Activated naive CD8-positive, alpha-beta T cell treated with anti-CD3 and anti-CD28 coated beads, Interleukin-2, amount 10 ng/mL, durations not matched to agents 7 days and 5 days (primary cell): ENCODE measurements at places on chromosomes 13 and 19. TPM values are rescaled to one million over a fixed set of nuclear protein-coding genes. Genes with fewer than 3 reads are reported as not detected.

LHFPL6 gene
- total RNA-seq = not detected

NLRP5 gene
- total RNA-seq = not detected

LILRA6 gene
- 0.60 TPM for total RNA-seq

ADM5 gene
- 4.3 TPM for total RNA-seq

- peaks cover 3% of the 10 kb centered on the region for H3K4me1 ChIP-seq
- H3K36me3 ChIP-seq = no peaks in the 10 kb centered on the region
- H3K4me3 ChIP-seq = peak overlapping the region; percentile 46
- no peaks in the 10 kb centered on the region for H3K27me3 ChIP-seq
These were observed 103.1 kb upstream of the RNF113B start for GRCh38 chr13:98280176-98280510.

- H3K4me1 ChIP-seq = peaks cover 42% of the 10 kb centered on the region
- H3K27me3 ChIP-seq = no peaks in the 10 kb centered on the region
- no peak for DNase-seq
- H3K36me3 ChIP-seq = peaks cover 6% of the 10 kb centered on the region
These were observed 47.1 kb downstream of the CAPN12 start for GRCh38 chr19:38697197-38697596.

DNA sequence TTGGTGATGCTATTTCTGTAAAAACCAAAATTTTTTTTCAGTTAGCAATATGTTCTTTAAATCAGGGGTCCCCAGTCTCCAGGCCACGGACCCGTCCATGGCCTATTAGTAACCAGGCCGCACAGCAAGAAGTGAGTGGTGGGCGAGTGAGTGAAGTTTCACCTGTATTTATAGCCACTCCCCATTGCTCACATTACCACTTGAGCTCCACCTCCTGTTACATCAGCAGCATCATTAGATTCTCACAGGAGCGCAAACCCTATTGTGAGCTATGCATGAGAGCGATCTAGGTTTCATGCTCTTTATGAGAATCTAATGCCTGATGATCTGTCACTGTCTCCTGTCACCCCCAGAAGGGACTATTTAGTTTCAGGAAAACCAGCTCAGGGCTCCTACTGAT is 58.9 kb upstream of the SLC7A1 start:
- no peak overlapping the region for H3K27ac ChIP-seq
- H3K27me3 ChIP-seq = no peaks in the 10 kb centered on the region

DNA sequence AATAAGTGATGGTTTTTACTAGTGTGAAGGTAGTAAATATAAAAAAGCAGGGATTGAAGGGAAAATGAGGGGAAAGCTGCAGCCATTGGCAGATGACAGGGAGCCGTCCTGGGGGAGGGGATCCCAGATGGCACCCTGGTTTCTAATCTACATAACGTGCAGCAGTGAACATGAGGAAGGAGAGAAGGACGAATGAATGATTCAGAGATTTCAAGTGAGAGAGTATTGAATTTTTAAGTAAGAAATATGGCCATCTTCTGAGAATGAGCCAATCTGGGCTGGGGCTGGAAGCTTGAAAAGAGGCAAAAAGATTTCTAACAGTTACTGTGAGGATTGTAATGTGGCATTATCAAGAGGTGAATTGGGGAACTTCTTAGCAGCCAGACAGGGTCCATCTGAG is 414.2 kb downstream of the MYO16 start:
- no peaks in the 10 kb centered on the region for H3K27me3 ChIP-seq
- no peaks in the 10 kb centered on the region for H3K36me3 ChIP-seq
- H3K4me3 ChIP-seq = no peak overlapping the region
- H3K4me1 ChIP-seq = no peaks in the 10 kb centered on the region
- H3K27ac ChIP-seq = no peak overlapping the region
- DNase-seq = no peak

DNA sequence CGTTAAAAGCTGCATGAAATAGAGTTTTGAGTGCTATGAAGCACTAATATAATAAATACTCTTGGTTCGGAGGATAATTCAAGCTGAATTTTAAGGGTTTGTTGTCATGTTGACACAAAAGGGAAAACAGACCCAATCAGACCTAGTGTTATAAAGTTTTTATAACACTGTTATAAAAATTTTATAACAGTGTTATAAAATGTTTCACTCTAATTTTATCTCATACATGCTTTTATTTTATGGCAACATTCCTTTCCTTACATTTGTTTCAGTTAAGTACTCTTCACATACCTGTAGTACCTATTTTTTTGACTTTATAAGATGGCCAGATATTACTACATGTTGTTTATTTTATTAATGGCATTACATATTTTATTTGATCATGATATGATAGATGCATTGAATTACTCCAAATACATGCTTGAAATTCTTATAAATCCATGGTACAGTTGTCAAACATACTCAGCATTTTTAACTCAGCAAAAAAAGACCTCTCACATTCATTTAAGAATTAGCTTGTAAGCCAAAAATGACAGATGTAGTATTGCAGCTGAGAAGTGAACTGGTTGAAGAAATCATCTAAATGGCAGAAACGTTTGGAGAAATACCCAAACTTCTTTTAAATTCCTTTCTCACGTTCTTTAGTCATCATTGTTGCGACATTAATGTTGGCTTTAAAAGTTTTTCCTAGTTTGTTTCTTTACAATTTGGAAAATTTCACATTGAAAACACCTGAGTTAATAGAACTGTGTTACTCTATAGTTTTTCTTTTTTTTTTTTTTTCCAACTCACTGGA is 104.5 kb downstream of the PIBF1 start:
- no peaks in the 10 kb centered on the region for H3K27me3 ChIP-seq
- no peak overlapping the region for H3K27ac ChIP-seq
- no peak for DNase-seq
- H3K4me1 ChIP-seq = no peaks in the 10 kb centered on the region

GRCh38 chr19:5494773-5495172 is 39.6 kb downstream of the ZNRF4 start:
- H3K27ac ChIP-seq = no peak overlapping the region
- H3K36me3 ChIP-seq = no peaks in the 10 kb centered on the region
- no peaks in the 10 kb centered on the region for H3K4me1 ChIP-seq
- H3K4me3 ChIP-seq = no peak overlapping the region

DNA sequence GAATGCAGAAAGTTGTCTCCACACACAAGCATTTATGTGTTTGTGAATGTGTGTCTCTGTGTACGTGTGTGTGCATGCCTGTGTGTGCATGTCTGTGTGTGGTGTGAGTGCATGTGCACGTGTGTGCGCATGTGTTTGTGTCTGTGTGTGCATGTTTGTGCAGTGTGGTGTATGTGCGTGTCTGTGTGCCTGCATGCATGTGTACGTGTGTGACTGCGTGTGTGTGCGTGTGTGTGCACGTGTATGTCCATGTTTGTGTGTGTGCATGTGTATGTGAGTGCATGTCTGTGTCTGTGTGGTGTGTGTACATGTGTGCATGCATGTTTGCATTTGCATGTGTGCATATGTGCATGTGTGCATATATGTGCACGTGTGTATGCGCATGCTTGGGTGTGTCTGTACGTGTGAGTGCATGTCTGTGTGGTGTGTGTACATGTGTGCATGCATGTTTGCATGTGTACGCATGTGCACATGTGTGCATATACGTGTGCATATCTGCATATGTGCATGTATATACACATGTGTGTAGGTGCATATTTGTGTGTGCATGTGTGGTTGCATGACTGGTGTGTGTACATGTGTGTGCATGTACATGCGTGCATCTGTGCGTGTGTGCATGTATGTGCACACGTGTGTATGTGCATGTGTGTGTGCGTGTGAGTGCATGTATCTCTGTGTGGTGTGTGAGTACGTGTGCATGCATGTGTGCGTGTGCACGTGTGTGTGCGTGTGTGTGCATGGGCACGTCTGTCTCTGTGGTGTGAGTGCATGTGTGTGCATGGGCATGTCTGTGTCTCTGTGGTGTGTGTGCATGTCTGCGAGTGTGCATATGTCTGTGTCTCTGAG is 8.2 kb upstream of the TMEM255B start:
- H3K36me3 ChIP-seq = no peaks in the 10 kb centered on the region
- H3K4me3 ChIP-seq = no peak overlapping the region
- no peak for DNase-seq
- peak overlapping the region; percentile 13 for H3K27ac ChIP-seq

DNA sequence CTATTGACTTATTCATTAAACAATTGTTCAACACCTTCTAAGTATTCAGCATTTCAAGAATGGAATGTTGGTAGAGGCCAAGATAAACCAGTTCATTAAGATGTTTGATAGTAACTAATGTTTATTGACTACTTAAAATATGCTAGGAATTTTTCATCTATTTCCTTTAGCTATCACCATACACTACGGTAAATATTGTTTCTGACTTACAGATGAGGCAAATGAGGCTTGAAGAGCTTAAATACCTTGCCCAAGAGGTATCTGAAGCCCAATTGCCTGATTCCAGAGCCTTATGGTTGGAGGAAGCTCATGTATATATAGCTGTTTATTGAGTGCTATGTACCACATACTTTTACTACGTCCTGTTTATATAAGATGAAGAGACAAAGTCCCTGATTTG is 286.2 kb downstream of the NDFIP2 start:
- H3K27me3 ChIP-seq = no peaks in the 10 kb centered on the region
- H3K27ac ChIP-seq = no peak overlapping the region
- H3K4me3 ChIP-seq = no peak overlapping the region
- DNase-seq = no peak
- H3K36me3 ChIP-seq = no peaks in the 10 kb centered on the region

DNA sequence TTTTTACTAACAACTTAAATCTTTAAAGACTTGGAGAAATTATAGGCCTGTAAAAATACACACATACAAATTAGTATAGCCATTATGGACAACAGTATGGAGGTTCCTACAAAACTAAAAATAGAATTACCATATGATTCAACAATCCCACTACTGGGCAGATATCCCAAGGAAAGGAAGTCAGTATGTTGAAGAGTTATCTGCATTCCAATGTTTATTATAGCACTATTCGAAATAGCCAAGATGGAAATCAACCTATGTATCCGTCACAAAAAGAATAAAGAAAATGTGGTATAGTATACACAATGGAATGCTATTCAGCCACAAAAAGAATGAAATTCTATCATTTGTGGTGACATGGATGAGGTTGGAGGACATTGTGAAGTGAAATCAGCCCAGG is 37.2 kb downstream of the SLITRK1 start:
- no peaks in the 10 kb centered on the region for H3K4me1 ChIP-seq
- H3K36me3 ChIP-seq = no peaks in the 10 kb centered on the region
- DNase-seq = no peak
- H3K27me3 ChIP-seq = no peaks in the 10 kb centered on the region

DNA sequence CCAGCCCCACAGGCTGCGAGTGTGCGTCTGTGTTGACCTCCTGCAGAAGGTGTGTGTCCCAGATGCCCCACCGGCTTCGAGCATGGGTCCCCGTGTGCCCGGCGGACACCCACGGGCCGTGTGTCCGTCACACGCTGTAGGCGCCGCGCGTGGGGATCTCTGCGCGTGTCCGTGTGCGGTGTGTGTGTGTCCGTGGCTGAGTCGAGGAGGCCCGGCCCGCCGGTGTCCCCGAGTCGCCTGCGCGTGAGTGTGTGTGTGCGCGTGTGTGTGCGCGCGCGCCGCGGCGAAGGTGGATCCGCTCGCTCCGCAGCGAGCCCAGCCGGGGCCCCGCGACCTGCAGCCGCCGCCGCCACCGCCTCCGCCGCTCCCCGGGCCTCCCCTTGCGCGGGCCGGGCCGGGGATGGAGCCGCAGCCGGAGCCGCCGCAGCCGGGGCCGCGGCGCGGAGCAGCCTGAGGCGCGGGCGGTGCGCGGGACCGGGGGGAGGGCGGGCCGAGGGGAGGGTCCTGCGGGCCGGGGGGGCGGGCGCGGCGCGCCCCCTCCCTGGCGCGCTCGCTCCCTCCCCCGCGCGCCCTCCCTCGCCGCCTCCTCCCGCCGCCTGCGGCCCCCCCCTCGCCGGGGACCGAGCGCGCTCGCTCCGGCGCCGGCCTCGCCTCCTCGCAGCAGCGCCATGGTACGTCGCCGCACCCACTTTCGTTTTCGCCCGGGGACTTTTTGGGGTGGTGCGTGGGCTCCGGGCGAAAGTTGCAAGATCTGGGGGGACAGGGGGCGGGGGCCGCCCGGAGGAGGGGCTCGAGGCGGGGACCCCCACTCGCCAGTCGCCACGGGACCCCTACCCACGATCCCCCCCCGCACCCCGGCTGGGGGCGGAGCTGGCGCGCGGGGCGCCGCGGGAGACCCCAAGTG is 7.1 kb upstream of the NFIC start:
- H3K27ac ChIP-seq = peak overlapping the region; percentile 73
- peaks cover 23% of the 10 kb centered on the region for H3K4me1 ChIP-seq
- peaks cover 25% of the 10 kb centered on the region for H3K27me3 ChIP-seq

CAPN12 gene
- 26.4 TPM for total RNA-seq

KCNN4 gene
- total RNA-seq = 45.4 TPM

KLK15 gene
- not detected for total RNA-seq

GRCh38 chr13:40787062-40787461 is 2.3 kb upstream of the SLC25A15 start:
- H3K27ac ChIP-seq = peak overlapping the region; percentile 36
- peaks cover 25% of the 10 kb centered on the region for H3K4me1 ChIP-seq
- DNase-seq = no peak
- no peak overlapping the region for H3K4me3 ChIP-seq
- no peaks in the 10 kb centered on the region for H3K27me3 ChIP-seq

DNA sequence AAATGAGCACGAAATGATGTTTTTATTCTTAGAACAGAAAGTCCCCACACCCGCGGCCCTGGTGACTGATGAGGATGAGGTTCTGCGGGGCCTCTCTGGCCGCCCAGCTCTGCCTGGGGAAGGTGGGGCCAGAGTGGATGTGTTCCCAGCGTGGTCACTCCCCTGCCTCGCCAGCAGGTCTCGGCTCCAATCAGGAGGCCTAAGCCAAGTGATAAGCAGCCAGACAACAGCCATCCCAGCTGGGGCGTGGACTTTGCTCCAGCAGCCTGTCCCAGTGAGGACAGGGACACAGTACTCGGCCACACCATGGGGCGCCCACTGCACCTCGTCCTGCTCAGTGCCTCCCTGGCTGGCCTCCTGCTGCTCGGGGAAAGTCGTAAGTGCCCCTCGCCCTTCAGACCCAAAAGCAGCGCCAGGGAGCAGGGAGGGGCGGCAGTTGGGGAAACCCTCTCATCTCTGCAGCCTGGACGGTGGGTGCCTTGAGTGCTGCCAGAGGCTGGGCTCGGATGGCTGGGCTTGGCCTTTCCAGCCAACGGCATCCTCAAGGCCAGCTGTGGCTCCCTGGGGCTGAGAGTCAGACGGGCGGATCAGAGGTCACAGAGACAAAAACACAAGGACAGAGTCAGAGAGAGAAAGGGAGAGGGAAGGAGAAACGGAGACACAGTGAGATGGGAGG is at the start of gene F10:
Gene F10, plus strand, starts transcription at position 250 of the 676 bp plus-strand sequence. Its CDS starts 57 bp downstream, at position 307.
- no peaks in the 10 kb centered on the region for H3K4me1 ChIP-seq
- no peak within 1 kb of the TSS for H3K4me3 ChIP-seq
- H3K27ac ChIP-seq = no peak within 1 kb of the TSS
- H3K27me3 ChIP-seq = peaks cover 13% of the 10 kb centered on the region
- H3K36me3 ChIP-seq = no peaks in the 10 kb centered on the region
- DNase-seq = no peak

DNA sequence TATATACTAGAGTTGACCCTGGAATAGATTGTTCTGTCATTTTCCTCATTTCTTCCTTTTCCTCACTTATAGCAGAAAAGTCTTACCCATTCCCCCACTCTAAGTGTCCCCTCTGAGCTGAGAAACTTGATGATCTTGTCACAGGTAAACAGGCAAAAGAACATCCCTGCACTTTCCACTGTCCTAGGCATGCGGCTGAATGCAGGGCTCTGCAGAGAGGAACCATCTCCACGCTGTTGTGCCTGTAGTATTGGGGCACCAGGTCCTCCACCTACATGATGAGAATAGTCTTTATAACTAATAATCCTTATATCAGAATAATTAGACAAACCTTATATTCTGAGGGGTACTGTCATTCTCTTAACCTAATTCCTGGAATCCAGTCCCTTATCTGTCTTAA is 211.3 kb downstream of the RBM26 start:
- peaks cover 2% of the 10 kb centered on the region for H3K27me3 ChIP-seq
- peak overlapping the region; percentile 54 for H3K27ac ChIP-seq
- peaks cover 2% of the 10 kb centered on the region for H3K36me3 ChIP-seq
- peaks cover 39% of the 10 kb centered on the region for H3K4me1 ChIP-seq

TEX101 gene
- total RNA-seq = not detected

LRG1 gene
- total RNA-seq = not detected
